PC-3 (cell line): ENCODE measurements at places on chromosomes 3 and 15. TPM values are rescaled to one million over a fixed set of nuclear protein-coding genes. Genes with fewer than 3 reads are reported as not detected.

ANKDD1A gene
- total RNA-seq = 5.8 and 8.9 TPM in 2 replicates

CCRL2 gene
- total RNA-seq = 5.5 and 6.0 TPM in 2 replicates

DCLK3 gene
- total RNA-seq = not detected in 2 replicates

POLQ gene
- total RNA-seq = 9.6 and 22.2 TPM in 2 replicates

PDHB gene
- 103 and 140 TPM in 2 replicates for total RNA-seq

CMC1 gene
- total RNA-seq = 11.3 and 16.7 TPM in 2 replicates

XIRP1 gene
- total RNA-seq = not detected in 2 replicates

CAMKV gene
- total RNA-seq = 0.58 TPM in 1 of 2 replicates, not detected in the other

GABPB1 gene
- 34.2 and 39.7 TPM in 2 replicates for total RNA-seq

DNA sequence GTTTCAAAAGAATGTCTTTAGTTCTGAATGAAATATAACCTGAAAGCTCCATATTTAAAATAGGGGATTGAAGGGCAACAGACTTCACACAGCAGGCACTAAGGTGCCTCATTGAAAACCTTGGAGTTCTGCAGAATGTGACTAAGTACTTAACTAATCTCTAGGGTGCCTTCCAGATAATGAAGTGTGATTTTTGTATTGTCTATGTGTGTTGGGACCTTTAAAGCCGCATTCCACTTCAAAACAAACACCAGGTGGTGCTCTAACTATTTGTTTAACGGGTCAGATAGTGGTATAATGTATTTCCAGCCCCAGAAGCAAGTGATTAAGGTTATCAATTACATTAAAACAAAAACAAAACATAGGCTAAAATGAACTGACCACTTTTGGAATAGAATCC, 28.0 kb downstream of the TFG start:
- peak; percentile 51 for DNase-seq

- DNase-seq = no peak
These were observed 73.2 kb downstream of the AAGAB start for GRCh38 chr15:67181221-67181639.

- peak; percentile 66 for DNase-seq
These were observed 29.3 kb downstream of the CEP152 start for GRCh38 chr15:48781481-48782081.

- DNase-seq = peak; percentile 29
These were observed 493.9 kb downstream of the NLGN1 start for GRCh38 chr3:173891272-173892100.

GRCh38 chr3:172506094-172506493, 17.1 kb downstream of the TNFSF10 start:
- no peak for DNase-seq

DNA sequence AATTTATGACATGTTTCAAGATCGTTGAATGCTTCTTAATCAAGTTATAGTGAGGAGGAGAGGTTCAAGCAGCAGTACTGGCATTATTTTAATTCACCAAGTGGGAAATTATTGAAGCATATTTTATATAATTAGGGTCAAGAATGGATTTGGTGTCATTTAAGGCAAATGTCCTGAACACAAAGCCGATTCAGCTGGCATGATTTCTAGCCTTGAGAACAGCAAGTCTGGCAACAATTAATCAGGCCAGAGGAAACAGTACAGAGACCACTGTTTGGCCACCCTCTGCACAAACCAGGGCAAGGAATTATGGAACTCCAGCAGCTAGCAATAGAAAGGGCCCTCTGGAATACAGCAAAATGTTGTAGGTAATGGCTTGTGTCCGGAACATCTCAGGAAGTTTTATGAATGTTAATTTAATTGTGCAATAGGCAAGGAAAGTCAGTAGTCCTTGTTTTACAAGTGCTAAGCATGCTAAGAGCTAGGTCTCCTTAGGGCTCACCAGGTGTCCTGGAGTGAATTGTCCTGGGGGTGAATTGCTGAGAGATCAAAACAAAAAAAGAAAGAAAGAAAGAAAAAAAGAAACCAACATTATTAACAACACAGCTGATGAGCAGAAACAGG, 38.7 kb upstream of the SNRK start:
- no peak for DNase-seq

GRCh38 chr3:184284696-184285095, 8.9 kb downstream of the ECE2 start:
- peak; percentile 81 for DNase-seq

DNA sequence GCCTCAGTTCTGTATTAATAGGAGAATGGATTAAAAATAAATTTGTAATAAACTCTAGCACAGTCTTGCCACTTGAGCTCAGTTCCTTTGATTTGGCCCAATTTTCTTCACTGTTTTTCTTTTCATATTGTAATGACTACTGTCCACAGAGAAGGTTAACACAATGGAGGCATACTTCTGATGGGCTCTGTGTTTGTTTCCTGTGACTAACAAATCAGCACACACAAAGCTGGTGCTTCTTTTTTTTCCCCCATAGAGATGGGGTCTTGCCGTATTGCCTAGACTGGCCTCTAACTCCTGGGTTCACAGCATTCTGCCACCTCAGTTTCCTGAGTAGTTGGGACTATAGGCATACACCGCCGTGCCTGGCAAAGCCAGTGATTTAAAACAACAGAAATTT, 182.2 kb downstream of the GHSR start:
- DNase-seq = no peak

DNA sequence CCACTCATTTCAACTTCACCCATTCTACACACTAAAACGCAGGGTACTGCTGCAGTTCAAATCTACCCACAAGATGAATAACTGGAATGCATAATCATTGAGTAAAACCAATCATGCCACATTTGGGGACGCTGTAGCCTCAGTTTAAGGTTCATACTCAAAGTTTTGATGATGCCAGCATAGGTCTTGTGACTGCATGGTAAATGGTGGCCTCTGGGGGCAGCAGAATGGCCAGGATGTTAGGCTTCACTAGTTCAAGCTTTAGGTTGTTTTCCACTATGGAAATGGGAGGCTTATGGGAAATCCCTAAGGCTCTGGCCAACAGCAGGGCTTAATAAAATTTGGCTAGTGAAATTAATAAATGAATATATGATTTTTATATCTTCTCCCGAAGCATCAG, 104.3 kb upstream of the TSC22D2 start:
- DNase-seq = peak; percentile 44

- peak; percentile 91 for DNase-seq
These were observed 16.4 kb downstream of the CHST13 start for GRCh38 chr3:126540342-126540849.

DNA sequence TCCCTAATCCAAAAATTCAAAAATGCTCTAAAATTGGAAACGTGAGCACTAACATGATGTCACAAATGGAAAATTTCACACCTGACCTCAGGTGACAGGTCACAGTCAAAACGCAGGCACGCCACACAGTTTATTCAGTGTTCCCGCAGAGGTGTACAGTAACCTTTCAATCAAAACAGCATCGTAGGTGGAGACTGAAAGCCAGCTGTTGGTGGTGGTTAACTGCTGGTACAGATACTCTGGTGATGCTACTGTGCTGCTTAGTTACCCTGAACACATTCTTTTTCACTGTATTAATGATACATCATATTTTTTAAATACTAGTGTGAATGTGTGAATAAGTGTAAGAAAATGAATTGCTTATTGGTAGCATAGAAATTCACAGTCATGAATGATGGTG, 23.8 kb downstream of the RAB11A start:
- no peak for DNase-seq

GRCh38 chr15:50930792-50931191, 22.3 kb downstream of the AP4E1 start:
- no peak for DNase-seq

GRCh38 chr15:67076147-67076843, 10.9 kb downstream of the SMAD3 start:
- peak; percentile 81 for DNase-seq

DNA sequence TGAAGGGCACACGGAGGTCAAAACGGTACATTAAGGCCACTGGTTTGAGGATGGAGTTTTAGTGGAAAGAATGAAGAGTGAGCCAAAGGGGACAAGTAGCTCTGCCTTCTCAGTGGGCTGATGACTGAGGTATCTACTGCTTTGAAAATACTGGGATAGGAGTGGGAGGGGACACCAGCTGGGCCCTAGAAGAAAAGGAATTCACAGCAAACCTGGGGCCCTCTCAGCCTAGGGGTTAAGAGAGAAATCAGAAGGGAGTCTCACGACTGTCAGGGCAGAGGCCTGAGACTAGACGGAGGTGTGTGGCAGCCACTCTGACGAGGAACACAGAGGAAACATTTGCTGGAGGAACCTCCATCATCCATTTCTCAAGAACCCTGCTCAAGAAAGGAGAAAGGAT, 75.1 kb downstream of the TNIK start:
- no peak for DNase-seq

DNA sequence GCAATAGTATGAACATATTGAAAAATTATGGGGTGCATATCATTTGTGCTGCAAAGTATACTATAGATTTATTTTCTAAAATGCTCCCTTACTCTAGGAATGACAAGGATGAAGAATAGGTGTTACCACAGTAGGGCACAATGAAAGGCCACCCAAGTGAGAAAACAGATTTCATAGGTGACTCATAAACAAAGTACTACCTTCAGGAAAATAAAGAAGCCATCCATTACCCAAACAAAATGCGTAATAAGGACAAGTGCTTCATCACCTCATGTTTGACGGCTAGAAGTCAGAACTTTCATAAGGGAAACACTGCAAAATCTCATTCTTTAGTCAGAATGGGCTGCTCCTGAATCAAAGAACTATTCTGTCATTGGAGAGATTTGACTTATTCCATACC, 116.6 kb downstream of the MFSD1 start:
- DNase-seq = no peak

GRCh38 chr15:71752604-71753289, 57.6 kb upstream of the NR2E3 start:
- peak; percentile 97 for DNase-seq

DNA sequence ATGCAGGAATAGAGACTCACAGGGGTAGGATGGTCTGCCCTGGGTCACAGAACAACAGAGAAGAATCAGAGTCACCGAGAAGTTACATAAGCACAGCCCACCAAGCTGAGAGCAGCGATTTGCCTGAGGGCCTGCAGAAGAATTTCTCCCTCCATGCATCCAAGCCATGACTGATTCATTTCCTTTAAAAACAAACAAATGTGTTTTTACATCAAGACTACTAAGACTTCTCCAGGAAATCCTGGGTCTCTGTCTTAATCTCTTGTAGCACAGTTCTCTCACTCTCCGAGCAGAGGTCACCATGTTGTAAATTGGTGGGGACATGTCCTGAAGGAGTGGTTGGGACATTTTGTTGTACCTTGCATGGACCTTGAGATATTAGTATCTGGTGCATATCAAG, 159.8 kb downstream of the THSD4 start:
- peak; percentile 85 for DNase-seq

- no peak for DNase-seq
These were observed 239.1 kb upstream of the ROPN1 start for GRCh38 chr3:124230998-124231397.

GRCh38 chr15:86236356-86237110, 156.9 kb downstream of the AGBL1 start:
- DNase-seq = no peak

DNA sequence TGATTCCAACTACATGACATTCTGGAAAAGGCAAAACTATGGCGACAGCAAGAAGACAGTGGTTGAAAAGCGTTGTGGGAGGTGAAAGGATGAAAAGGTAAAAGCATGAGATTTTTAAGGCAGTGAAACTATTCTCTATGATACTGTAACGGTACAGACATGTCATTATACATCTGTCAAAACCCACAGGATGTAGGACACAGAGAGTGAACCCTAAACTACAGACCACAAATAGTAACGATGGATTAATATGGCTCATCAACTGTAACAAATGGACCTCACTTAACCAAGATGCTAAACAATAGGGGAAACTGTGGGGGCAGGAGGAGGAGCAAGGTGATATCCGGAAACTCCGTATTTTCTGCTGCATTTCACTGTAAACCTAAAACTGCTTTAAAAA, 39.1 kb downstream of the MYO9A start:
- DNase-seq = no peak

DNA sequence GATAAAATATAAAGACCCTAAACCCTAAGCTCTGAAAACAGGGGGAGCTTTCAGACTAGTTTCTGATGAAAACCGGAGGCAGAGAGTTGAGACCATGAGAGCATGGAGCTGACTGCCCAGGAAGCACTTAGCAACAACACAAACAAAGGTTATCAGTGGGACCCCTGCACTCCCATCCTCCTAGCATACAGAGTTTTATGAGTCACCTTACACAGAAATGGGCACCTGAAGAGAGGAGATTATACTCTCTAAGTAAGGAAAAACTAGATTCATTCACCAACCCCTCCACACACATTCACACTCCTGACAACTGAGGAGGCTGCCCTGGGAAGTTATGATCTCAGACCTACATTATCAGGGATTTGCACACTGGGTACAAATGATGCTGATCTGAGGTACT, 261.7 kb downstream of the ULK4 start:
- no peak for DNase-seq
